Kidney (tissue), 22 donors: ENCODE measurements at places on chromosomes 6 and 20.

GRCh38 chr6:62283365-62283764 lies 2.7 kb downstream of the KHDRBS2 start:
- no peak for DNase-seq

DNA sequence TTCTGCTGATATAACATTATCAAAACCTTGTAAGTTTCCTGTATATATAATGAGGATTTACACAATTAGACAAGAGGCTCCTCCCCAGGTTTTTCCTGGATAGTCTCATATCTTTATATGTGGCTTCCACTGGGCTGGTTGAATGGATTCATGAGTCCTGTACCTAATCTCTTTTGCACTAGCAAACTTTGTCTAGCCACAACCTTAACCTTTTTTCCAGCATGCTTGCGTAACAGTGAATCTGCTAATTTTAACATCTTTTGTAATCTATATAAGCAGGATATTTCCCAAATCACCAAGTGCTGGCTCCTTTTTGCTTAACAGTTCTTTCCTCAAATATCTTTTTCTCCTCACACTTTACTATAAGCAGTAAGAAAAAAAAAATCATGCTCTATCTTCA lies 153.6 kb downstream of the COL21A1 start:
- no peak for DNase-seq

GRCh38 chr6:137224799-137225198 lies 5.6 kb upstream of the IFNGR1 start:
- no peak for DNase-seq

- no peak for DNase-seq
These were observed 1.4 kb downstream of the CYB5R4 start for GRCh38 chr6:83860782-83861495.

DNA sequence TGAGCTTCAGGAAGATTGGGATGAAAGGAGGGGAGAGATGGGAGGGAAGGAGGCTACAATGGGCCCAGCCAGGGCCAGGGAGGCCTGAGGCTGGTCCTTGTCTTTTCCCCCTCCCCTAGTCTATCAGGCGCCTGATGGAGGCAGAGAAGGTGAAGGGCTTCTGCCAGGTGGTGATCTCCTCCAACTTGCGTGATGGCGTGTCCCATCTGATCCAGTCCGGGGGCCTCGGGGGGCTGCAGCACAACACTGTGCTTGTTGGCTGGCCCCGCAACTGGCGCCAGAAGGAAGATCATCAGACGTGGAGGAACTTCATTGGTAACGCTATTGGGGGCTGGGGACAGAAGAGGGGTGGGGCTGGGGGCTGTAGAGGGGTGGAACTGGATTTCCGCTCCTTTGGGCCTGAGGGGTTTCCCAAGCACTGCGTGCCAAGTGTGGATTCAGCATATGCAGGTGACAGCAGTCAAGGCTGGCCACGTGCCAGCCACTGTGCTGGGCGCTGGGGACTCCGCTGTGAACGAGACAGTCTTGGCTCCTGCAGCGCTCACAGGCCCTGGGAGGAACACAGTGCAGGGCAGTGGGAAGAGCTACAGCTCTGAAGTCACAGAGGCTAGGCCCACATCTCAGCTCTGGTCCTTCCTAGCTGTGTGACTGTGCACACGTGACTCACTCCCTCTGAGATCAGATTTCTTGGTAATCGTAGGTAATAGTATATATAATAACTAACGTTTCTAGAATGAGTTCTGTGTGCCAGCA lies 22.7 kb downstream of the SLC12A5 start:
- DNase-seq = no peak

DNA sequence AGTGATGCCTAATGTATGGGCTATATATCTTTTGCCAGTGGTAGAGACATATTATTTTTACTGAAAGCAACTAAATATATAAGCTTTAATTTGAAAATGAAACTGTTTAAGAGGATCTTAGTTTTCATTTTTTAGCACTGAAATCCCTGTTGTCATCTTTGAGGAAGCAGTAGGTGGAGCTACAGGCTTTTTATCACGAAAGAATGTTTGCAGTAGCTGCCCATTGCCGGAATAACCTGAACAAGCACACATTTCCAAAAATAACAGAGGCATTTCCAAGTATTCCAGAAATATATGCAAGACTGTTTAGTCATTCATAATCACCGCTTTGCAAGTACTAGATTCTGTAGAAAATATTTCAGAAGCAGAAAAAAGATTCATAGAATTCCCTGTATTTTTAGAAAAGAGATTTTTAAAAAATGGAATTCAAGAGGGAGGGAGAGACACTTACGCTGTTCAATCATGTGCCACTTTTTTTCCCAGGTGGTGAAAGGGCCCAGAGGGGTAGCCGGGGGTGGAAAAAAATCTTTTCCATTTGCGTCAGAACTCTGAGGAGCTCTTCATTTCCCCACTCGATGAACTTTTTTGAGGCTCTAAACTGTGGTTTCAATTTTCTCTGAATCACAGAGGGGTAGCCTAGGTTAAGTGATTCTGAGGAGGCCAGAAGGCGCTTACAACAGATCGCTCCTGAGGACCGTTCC lies 142.5 kb upstream of the FERMT1 start:
- DNase-seq = peak; percentile 62

GRCh38 chr6:25370178-25371036 lies 91.2 kb downstream of the CARMIL1 start:
- no peak for DNase-seq

DNA sequence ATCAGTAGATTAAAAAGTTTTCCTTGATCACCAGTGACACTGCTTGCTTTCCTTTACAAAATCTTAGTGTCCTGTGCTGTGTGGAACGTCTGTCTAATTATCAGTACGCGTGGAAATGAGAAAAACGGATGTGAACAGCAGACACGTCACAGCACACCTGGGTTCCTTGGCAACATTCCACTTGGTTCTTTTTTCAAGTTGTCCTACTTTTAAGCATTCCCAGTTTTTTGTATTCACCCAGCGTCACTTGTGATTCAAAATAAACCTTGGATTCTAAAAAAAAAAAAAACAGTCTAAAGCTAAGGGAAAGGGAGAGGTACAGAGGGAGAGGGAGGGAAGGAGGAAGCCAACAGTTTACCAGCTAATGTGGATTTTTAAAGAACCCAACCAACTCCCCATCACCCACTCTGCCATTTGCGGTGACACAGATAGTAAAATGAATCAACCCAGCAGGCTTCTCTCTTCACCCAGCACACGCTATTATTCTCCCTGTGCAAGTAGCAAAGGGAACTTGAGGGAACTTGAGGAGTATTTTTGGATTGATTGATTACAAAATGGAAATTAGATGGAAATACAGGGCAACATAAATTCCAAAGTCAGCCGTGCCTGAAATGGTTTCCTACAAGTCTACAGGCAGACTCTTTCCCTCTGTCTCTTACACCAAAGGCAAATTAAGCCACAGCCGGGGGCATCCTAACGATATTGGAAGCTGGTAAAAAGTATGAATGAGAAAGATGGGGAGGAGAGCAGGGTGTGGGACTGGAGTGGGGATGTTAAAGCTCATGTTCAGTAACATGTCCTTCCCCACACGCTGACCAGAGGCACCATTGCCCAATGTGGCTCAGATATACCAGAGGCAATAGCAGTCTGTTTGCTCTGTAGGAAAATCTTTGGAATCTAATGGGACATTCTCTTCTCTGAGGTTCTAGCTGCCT lies 129.8 kb downstream of the SASH1 start:
- peak; percentile 63 for DNase-seq

DNA sequence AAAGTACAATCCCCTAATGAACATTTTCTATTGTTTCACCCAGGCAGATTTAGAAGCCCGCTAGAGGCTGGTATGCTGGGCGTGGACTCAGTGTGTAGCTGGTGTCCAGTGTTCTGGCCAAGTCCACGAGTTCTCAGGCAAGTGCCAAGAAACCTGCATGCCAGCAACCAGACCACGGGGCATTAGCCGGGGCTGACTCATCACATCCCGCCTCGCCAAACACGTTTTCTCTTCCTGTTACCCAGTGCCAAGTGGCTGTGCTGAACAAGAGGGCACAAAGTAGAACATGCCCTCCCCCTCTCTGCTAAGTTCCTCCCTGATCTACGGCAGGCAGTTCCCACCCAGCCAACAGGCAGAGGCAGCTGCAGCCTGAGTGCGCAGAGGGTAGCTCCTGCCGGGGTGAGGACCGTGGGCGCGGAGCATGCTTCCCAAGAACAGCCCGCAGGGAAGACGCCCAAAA lies 29.6 kb downstream of the RAMACL start:
- no peak for DNase-seq
